ENCODE measurements at places on chromosomes 5 and 9.

- DNase-seq: no peak
These were observed 540.2 kb upstream of the ZNF462 start for GRCh38 chr9:106322706-106323245.

DNA sequence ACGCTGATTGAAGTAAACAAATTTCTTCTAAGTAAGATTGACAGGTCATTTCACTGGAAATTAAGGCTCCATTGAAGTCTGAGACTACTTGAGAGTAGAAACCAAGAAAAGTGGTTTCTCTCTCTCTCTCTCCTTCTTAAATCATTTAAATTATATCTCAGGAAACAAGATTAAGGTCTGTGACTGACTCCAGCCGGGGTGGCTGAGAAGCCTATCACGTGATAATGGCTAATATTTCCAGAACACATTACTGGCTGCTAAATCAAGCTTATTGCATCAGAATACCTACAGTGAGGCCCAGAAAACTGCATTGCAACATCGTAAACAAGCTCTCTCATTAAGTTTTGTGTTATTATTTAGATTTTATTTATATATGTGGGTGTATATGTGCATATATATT lies 88.4 kb downstream of the PTCD2 start:
- no peak for DNase-seq

- DNase-seq: no peak
These were observed 100.1 kb upstream of the LIFR start for GRCh38 chr5:38656568-38656967.

DNA sequence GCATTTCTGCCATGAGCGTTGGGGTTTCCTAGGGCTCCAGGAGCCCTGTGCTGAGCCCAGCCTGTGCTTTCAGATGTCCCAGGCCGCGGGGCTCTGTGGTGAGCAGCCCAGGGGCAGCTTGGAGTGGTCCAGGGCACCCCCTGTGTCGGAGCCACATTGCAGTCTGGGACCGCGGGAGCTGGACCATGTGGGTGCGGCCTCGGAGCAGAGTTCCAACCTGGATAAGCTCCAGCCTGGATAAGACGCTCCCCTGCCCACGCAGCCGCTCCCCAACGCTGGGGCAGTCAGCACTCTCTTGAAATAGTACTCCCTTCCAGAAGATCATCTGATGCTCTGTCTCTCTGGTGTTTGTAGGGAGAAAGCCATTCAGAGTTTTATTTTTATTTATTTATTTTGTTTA lies 111.1 kb downstream of the WNK2 start:
- DNase-seq: no peak

DNA sequence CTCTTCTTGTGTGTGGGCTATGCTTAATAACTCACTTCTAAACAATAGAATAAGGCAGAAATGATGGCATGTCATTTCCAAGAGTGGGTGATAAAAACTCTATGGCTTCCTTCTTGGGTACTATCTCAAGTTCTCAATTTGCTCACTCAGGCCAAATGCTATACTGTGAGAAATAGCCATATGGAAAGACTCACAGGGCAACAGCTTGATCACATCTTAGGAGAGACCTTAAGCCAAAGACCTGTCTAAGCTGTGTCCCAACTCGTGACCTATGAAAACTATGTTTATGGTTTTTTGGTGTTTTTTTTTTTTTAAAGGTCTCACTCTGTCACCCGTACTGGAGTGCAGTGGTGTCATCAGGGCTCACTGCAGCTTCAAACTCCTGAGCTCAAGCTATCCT lies 2.1 kb upstream of the UIMC1 start:
- no peak for DNase-seq

DNA sequence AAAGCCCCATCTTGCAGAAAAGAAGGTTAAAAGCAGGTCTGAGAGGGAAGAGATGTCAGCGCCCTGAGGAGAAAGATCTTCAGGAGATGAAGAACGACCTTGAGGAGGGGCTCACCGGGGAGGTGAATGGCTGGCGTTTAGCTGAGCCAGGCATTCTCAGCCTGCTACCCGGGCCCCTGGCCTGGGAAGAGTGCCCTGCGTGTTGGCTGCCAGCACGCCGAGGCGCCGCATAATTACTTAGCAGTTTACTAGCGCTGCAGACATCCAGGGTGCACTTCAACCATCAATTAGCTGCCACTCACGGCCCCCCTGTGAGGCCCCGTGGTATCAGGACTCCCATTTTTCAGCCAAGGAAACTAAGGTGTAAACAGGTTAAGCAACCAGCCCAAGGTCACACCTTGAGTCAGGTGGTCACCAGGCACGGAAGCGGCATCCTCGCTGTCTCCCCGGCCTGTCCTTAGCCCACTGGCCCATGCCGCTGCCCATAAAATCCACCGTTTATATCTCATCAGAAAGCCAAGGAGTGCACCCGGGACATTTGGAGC lies 551.9 kb downstream of the BNC2 start:
- no peak for DNase-seq

DNA sequence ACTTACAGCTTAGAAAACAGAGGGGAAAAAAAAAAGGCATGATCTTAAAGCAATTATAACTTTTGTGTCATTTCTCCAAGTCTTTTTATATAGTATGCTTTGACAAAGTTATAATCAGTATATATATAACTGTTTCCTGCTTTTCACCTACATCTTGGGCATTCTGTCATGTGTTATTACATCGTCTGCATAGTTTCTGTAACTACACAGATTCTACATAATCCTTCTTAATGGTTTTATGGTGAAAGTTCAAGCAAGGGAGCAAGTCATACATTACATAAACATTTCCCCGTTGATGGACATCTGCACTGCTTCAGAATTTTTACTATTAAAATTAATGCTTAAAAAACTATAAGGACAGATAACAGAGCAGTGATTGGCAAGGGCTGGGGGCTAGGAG lies 12.1 kb downstream of the FEM1C start:
- DNase-seq: no peak

DNA sequence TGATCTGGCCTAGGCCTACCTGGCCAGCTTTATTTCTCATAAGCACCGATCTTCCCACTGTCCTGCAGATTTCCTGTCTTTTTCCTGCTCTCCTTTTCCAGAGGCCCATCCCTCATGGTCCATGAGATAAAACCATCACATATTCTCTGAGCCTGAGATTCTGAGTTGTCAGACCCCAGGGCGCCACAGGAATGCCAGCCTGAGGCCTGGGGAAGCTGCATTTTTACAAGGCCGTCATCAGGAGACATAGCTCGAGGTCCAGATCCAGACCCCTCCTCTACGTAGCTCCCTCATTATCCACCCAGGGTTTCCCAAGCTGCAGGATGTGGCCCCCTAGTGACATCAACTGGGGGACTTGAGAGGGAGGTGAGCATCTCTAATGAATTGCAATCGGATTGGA lies 204.3 kb downstream of the ATPSCKMT start:
- DNase-seq: no peak

GRCh38 chr9:137302118-137302448 lies at the start of gene NRARP:
TSS of gene NRARP (minus strand) at chr9:137302271. CDS start at chr9:137301928, 343 bp downstream.
- DNase-seq: no peak

DNA sequence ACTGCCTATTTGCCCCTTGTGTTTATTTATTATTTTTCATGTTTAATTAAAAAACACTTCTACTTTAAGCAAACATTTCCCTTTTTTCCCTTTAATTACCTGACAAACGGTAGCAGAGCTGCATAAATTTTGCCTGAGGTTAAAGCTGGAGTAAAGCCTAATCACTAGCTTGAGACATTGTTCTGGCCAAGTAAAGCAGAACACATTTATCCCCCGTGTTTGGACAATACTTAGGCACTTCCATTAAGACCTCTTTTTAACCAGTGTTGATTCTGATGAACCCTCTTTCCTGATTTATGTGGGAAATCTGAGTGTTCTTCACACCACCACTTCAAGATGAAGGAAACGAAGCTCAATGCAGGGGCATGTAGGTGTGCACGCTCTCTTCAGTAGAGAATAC lies 54.5 kb downstream of the BNC2 start:
- no peak for DNase-seq

GRCh38 chr5:123916345-123917121 lies 404.6 kb downstream of the CSNK1G3 start:
- peak; percentile 56 for DNase-seq
